ENCODE measurements at places on chromosomes 4 and X.
A peak's percentile ranks its signal among the peaks of the same experiment; 100 is the strongest.

DNA sequence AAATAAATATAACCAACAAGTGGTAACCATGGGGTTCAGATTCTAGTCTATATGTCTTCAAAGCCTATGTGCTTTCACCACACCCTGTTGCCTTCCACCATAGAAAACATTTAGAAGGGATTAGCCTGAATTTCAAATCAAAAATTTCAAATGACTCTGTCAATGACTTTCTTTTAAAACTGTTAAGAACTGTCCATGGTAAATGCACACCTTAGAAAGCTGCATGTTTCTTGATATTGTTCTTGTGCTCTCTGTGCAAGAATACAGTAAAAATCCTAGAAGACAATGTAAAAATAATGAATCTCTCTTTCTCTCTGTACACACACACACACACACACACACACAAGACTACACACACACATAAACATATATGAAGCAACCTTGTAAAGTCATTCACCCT is 74.6 kb upstream of the EXOC1L start:
- DNase-seq: no peak

DNA sequence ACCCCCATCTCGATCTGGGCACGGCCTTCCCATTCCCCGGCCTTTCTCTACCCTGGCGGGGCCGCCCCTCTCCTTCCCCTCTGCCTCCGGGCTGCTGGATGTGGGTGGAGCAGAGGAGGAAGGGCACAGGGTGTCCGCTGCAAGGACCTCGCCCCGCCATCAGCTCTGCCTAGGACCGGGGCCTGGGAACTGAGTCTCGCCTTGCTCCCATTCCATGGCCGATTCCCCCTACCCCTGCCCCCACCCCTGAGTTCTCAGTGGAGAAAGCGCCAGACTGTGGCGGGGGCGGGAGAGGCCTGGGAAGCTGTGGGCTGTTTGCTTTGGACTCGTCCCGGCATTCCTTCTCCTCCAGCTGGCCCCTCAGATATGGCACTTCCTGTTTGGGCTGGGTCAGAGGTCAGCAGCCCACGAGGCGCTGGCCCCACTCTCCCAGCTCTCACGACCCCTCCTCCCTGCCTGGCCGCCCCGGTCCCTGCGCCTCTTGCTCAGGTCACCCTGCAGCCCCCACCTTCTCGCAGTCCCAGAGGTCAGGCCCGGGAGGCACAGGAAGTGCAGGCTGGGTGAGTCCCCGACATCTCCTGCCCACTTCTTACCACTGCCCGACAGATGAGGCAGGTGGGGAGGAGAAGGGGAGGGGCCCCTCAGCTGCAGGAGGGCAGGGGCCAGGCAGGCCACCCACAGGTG is 6.4 kb upstream of the BGN start:
- DNase-seq: no peak

DNA sequence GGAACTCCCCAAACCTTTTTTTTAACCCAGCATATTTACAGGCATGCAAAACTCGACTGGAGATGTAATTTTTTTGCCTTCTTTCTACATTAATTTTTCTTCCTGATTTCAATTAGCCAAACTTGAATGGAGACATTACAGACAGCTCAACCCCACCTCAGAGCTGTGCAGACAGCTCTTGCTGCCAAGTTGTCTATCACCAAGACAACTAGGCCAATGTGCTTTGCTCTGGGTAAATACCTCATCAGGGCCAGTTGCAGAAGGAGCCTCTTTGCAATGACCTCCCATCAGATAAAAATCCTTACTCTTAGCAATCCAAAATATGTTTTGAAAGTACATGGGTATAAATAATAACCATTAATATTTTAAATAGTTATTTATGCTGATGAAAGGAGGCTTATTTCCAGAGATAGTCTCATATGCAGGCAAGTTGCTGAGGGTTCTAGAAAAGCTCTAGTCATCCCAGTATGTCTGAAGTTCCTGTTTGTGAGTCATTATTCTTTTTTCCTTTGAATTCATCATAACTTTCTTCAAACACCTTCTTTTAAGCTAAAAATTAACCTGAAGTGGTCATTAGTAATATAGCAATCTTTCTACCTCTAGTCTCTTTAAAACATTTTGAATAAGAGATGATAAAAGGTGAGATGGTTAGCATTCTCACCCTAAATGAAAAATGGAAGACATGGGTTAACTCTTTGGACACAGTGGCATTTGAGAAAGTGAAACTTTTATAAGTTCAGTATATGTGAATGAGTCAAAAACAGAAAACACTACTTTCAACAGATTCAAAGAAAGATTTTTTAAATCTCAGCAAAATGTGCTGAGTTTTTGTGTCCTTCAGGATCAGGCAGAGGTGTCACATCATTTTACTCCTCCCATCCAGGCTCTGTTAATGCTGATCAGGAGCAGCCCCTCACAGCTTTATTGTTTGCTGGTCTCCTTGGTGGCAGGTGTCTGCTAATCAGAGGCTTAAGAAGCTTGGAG is 475.5 kb upstream of the FGF16 start:
- no peak for DNase-seq

GRCh38 chr4:187191676-187192075 is 468.0 kb upstream of the FAT1 start:
- no peak for DNase-seq

DNA sequence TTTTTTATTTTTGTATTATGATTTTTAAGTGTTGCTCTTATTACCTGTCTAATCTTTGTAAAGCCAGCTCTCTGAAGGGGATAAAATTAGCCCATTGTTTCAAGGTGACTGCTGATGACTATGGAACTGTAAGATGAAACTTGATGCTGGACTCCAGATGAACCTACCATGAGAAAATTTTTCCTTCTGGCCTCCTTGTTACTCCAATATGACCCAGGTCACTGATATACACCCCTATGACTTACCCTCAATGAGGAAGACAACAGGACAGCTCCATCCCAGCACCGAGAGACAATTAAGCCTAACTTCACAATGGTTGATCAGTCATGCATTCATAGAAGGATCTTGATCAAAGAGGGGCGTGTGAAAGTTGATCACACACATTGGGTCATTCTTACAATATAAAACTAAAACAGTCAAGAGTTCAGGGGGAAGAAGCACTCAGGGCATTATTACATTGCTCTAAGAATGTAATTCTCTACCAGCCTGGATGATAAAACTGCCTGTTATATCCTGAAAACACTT is 230.8 kb upstream of the AGTR2 start:
- DNase-seq: no peak

DNA sequence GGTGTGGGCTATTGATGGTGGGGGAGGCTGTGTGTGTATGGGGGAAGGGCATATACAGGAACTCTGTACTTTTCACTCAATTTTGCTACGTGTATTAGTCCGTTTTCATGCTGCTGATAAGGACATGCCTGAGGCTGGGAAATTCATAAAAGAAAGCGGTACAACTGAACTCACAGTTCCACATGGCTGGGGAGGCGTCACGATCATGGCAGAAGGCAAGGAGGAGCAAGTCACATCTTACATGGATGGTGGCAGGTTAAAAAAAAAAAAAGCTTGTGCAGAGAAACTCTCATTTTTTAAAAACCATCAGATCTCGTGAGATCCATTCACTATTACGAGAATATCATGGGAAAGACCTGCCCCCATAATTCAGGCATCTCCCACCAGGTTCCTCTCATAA is 152.3 kb downstream of the NEK1 start:
- no peak for DNase-seq

DNA sequence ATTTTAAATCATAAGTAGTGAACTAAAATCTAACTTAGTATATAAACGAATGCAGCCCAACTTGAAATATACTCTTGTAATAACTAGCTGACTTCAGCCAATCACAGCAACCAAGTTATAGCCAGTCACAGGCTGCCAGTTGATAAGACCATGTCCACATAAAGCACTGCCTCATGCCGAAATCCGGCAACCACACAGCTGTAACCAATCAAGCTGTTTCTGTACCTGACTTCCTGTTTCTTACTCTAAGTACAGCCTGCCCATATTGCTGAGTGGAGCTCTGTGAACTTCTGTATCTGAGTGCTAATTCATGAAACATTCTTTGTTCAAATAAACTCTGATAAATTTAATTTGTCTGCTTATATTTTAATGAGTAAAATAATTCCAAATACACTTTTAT is 805.3 kb upstream of the EPHA5 start:
- no peak for DNase-seq

GRCh38 chrX:150504397-150505182 is 63.8 kb upstream of the MTM1 start:
- DNase-seq: peak; percentile 41

GRCh38 chr4:78222575-78223186 is 165.6 kb downstream of the FRAS1 start:
- no peak for DNase-seq

DNA sequence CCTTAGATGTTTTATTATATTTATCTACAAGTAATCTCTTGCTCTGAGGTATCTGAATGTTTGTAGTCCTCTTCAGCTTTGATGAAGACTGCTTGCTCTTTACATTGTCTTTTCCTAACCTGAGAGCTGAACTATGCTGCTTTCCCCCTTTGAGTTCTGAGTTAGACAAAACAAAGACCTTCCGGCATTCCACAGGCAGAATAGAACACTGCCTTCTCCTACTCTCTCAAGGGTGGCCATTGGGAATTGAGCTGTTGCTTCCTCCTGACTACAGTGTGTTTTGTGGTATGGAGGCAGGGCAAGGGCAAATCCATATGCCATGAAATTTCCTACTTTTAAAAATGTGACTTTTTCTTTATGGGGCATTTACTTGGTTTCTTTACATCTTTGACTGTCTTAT is 841.0 kb downstream of the FAM133A start:
- no peak for DNase-seq

DNA sequence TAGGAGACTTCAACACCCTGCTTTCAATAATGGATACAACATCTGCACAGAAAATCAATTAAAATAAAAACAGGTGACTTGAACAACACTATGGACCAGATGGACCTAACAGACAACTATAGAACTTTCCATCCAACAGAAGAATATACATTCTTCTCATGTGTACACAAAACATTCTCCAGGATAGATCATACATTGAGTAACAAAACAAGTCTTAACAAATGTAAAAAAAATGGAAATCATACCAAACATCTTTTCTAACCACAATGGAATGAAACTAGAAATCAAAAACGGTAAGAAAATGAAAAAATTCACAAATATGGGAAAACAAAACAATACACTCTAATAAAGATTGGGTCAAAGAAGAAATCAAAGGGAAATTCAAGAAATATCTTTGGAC is 24.7 kb downstream of the CYP2U1 start:
- DNase-seq: no peak

GRCh38 chr4:113077575-113077974 is 28.1 kb downstream of the ANK2 start:
- DNase-seq: peak; percentile 7

DNA sequence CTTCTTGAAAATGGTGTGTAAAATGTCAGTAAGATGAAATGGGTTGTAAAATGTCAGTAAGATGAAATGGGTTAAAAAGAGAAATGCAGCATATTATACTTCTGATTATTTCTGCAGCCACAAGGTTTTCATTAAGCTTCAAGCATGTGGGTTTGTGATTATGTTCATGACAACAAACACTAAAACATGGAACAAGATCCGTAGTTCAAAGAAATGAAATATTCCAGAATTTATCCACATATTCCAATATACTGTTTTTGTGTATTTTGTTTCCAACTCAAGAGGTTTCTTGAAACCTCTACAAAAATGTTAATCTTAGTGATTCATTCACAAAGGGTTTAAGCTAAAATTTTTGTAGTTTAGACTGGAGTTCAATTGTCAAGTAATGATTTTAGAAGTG is 84.0 kb downstream of the ADAMTS3 start:
- no peak for DNase-seq

DNA sequence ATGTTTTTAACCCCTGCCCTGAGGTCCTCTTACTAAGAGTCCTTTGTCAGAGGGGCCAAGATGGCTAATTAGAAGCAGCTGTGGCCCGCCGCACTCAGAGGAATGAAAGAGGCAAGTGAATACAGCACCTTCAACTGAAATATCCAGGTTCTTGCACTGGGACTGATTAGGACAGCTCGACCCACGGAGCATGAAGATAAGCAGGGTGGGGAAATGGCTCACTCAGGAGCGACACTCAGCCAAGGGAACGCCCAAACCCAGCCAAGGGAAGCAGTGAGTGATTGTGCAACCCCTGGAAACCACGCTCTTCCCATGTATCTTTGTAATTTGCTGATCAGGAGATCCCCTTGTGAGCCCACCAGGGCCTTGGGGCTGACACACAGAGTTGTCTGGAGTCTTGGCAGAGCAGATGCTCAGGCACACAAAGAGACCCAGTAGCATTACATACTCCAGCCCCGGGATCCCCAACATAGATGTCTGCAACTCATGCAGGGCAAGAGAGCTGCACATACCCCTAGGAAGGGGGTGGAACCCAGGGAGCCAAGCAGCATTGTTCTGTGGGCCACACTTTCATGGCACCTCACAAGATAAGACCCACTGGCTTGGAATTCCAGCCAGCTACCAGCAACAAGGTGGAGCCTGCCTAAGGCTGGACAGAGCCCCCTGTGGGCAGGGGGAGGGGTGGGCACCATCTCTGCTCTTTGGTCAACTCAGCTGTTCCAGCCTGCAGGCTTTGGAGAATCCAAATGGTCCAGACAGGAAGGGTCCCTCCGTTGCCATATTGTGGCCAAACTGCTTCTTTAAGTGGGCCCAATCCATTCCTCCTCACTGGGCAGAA is 23.3 kb downstream of the F8A3 start:
- no peak for DNase-seq

DNA sequence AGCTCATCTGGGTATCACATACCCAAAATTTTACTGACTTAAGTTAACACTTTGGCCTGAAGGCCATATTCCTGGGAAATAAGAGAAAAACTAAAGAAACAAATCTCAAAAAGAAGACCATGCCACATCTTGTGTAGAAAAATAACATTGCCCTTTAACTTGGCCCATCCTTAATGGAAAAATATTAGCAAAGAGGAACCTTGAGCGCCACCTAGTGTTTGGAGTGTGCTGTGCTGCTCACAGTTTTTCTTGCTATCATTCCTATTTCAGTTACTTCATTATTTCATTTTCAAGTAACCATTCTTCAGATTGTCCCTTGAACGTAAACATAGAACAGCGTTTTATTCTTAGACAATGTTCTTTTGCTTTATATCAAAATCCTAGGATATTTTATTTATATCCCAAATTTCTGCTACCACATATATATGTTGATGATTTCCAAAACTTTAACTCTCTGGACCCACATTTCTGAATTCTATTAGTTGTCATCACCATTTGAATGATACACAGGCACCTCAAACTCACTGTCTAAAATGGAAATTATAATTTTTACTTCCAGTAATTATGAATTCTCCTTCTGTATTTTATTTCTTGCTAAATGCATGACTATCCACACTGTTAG is 999.0 kb upstream of the ADGRL3 start:
- peak; percentile 23 for DNase-seq

- no peak for DNase-seq
These were observed 1.3 kb downstream of the GABRE start for GRCh38 chrX:151973060-151973661.

DNA sequence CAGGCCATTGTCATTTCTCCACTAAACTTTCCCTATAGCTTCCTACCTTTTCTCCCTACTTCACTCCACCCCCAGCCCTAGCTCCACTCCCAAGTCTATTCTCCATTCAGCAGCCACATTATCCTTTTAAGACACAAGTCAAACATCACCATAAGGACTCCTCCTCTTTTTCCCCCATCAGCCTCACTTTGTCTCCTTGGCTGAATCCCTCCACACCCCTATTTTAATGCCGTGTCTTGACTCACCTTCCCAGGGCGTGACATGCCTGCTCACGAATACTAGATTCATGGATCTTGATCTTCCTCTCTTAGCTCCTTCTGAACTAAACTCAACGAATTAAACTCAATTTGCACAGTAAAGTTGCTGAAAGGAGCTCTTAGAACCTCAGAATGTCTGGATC is 281.9 kb downstream of the PTTG2 start:
- DNase-seq: no peak

Data from caudate nucleus (tissue), 63 donors.